ENCODE measurements at places on chromosomes 5 and 9. TPM values are rescaled to one million over a fixed set of nuclear protein-coding genes. Genes with fewer than 3 reads are reported as not detected.

DNA sequence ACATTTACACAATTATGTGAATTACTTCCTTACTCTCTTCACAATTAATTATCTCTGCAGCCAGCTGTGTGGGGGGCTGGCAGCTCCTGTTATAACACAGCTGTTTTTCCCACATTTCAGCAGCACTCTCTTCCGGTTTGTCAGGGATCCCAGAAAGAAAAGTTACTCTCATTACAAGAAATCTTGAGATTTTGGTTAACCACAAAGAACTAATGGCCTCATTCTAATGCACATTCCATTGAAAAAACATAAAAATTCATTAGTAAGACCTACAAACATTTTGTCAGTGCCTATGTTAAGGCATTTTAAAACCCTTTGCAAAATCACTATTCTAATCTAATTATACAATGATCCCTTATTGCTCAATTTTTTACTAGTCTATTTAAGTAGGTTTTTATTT lies 64.1 kb downstream of the PDE4D start:
- DNase-seq = no peak

- no peak for DNase-seq
These were observed 156.4 kb downstream of the EDIL3 start for GRCh38 chr5:84228266-84228665.

DNA sequence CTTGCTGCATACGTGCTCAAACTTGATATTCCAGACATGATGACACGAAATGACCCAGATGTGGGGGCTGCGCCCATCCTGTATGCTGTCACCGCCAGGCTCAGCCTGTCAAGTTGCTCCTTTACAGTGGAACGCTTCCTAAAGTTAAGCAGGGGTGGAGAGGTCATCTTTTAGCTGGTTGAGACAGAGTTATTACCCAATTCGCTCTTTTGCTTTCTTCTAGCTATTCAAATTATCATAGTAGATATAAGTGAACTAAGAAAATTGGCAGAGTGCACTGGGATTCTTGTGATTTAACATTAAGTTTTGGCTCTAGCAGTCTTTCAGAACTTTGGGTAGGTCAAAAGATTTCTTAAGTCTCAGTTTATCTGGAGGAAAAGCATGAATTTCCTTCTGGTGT lies 69.8 kb upstream of the BASP1 start:
- no peak for DNase-seq

DNA sequence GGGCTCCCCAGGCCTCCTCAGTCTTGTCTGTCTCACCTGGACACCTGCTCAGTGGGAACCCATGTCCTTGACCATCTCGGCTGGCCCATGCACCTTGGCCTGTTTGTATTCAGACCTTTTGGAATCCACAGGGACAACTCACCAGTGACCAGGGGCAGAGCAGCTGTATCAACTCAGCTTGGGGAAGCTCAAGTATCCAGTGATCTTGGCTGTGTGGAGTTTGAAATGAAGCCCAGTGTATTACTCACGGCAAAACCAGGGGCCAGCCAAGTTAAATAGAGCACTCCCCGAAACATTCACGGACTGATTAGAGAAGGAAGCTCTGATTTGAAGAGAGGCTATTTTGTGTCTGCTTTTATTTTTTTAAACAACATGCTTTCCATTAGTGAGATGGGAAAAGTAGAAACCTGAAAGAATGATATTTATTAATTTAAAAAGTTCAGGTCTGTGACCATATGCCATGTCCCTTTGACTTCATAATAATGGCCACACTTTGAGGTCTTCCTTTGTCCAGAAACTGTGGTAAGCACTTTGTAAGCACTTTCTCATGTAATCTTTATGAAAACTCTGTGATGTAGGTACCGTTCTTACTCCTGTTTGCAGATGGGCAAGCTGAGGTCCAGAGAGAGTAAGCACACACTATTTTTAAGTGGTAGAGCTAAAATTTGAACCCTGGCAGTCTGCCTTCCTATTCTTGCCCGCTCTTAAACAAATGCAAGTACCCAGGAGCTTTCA lies 656.5 kb downstream of the BNC2 start:
- no peak for DNase-seq

GRCh38 chr9:34272101-34272541 lies 56.9 kb downstream of the KIF24 start:
- DNase-seq = no peak

DNA sequence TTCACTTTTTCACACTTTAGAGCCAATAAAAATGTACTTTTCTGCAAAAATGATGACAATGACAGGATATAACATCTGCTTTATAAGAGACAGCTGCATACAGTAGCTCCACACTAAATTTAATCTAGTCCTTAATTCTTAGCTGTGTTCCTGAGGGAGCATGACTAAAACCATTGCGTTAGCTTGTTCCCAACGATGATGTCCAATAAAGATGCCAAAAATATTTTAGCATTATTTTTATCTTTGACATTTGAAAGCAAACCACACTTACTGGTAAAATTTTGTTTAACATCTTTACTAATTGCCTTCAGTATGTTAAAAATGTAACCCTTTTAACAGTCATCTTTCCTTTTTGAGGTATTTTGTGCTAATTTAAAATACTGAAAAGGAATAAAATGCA lies 382.7 kb downstream of the CHSY3 start:
- no peak for DNase-seq

DNA sequence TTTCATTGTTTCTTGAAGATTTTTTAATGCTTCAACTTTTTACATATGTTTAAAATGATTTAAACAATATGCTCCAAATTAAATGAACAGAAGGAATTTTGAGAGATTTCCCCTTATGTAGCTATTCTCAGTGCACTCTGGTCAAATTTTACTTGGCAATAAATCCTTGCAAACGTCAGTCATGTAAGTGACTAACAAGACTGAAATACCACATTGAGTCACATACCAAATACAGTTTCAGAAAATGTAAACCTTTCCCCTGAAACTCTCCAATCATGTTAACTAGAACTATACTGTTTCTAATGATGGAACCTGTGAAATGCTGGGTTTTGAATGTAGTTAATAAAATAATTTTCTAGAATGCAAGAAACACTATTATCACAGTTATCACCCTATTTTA lies 29.6 kb downstream of the SAR1B start:
- no peak for DNase-seq

- no peak for DNase-seq
These were observed 28.7 kb downstream of the EXOC3 start for GRCh38 chr5:471750-472058.

GRCh38 chr5:86997516-86997915 lies 270.2 kb upstream of the RASA1 start:
- no peak for DNase-seq

DNA sequence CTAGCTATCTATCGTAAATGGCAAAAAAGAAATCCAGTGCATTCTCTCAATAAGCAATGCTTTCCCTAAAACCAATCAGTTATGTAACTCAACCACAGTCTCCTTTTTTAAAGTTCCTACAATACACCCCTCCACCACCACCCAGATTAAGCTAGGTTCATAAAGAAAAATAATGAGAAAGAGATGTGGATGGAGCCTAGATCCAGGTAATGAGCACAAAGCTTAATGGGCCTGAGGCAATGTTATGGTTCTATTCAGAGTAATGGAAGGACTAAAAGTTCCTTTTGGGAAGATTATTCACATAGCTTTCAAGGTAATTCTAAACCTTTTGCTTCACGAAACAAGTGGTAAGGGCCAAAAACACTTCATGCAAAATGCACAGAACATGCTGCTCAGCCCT lies 113.5 kb downstream of the MPDZ start:
- no peak for DNase-seq

DNA sequence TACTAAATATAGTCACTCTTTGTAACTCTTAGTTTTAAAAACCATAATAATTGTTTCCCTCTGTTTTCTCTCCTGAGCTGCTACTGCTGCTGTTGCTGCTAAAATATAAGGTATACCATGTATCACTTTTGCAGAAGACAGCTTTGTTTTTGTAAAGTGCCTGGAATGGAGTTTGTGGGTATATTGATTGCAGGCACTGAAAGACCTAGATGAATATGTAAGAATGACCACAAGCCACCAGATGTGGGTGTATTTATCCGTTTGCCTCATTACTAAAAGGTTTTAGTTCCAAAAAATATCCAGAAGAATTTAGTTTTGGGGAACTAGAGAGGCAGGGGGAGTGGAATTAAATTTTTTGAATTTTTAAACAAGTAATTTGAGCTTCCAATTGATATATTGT lies 151.1 kb upstream of the CDKN2B start:
- DNase-seq = no peak

DNA sequence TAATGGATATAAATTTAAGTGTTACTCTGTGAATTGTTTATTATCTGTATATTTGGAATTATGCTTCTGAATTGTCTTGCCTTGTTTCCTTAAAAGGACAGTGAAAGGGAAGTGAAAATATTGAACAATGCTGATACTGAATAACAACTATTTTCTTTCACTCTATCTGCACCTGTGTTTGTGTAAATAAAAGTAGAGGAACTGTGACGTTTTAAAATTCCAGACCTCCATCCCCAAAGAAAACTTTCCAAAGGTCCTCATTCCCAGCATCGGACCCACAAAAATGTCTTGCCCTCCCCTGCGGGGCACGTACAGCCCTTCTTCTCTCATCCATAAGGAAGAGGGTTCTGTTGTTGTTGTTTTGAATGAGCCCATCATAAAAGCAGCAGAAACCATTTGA lies 100.0 kb downstream of the NLN start:
- DNase-seq = no peak

GRCh38 chr5:10712574-10713366 lies 48.3 kb downstream of the DAP start:
- DNase-seq = no peak

DNA sequence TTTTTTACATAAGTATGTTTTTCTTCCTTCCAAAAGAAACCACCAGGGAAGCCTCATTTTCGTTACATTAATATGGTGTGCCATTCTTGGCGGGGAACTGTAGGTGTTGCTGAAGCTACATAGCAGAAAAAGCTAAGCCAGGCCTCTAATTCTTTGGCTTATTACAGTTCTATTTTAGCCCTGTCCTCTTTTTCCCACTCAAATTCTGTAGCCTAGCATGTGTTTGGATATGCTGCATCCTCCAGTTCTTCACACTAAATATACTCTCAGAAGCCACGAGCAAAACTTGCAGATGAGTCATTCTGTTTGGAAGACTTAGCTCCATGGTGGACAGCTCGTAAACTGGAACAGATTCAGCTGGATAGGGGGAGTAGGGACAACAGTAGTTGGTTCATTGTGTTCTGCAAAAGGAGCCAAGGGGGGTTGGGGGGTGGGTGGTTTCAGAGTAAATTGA lies 369.4 kb downstream of the TMEM161B start:
- no peak for DNase-seq

GRCh38 chr9:94657021-94657725 lies 17.9 kb upstream of the FBP1 start:
- no peak for DNase-seq

DNA sequence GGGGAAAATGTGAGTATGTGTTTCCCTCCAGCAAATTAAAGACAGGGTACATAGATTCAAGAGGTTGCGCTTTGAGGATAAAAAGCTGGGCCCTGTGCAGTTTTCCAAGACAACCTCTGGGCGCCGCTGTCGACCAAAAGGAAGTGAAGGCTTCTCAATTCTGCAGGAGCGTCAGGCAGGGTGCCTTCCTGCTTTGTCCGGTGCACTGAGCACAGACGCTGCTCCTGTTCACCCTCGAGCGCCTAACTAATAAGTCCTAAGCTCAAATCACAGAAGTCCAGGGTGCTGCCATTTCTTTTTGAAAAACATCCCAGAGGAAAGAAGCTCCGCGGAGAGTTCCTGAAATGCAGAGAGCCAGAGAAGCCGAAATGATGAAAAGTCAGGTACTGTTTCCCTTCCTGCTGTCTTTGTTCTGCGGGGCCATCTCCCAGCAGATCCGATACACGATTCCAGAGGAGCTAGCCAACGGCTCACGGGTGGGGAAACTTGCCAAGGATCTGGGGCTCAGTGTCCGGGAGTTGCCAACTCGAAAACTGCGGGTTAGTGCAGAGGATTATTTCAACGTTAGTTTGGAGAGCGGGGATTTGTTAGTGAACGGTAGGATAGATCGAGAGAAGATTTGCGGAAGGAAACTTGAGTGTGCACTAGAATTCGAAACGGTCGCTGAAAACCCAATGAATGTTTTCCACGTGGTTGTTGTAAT lies at the start of gene PCDHGB1:
Gene PCDHGB1 (plus strand): TSS at position 183 of the 703 bp plus-strand sequence. CDS start 162 bp downstream, at position 345.
- no peak for DNase-seq

- no peak for DNase-seq
These were observed 21.1 kb downstream of the HMGXB3 start for GRCh38 chr5:150021491-150022157.

DNA sequence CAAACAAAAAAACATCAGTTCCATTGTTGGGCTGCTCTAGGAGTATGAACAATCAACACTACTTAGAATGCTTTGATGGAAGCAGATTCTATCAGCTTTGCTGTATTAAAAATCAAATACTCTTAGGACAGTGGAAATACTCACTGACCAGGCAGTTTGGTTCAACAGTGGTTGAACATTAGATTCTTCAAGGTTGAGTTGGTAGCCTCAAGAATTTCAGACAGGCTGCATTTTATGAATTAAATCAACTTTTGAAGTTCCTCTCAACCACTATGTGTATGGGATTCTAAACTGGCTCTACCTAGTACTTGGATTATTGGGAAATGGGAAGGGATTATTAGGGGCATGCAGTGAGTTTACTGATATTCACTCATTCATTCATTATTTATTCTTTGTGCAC lies 35.0 kb downstream of the ACTBL2 start:
- no peak for DNase-seq

GRCh38 chr5:117055517-117055916 lies 480.9 kb upstream of the SEMA6A start:
- no peak for DNase-seq

GRCh38 chr5:113212244-113212920 lies 222.4 kb downstream of the TSSK1B start:
- no peak for DNase-seq

DNA sequence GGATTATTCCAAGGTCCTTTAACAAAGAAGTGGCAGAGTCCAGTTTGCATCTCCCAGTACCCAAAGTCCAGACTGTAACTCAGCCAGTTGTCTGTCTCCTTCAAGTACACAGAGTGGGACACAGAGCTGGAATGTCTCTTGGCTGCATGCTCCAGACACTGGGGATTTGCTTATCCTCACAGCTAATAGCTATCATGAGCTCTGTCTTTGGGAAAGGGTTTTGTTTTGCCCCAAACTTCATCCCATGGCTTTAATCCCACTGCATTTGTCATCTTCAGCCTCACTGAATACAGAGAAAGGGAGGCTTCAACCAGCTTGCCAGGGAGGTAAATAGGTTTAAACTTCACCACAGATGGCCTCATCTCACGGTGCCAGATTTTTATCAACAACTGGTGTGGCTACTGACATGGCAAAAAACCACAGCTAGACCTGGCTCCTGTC lies 412.2 kb upstream of the SLC24A2 start:
- no peak for DNase-seq

- no peak for DNase-seq
These were observed 28.2 kb downstream of the COL15A1 start for GRCh38 chr9:98971915-98972223.

SLC1A1 gene
- not detected for total RNA-seq

DMAC1 gene
- 8.6 TPM for total RNA-seq

IFNK gene
- total RNA-seq = not detected

ROPN1L gene
- not detected for total RNA-seq

FBP1 gene
- total RNA-seq = 2.2 TPM

PRELID2 gene
- not detected for total RNA-seq

LCN1 gene
- total RNA-seq = not detected

GZMA gene
- total RNA-seq = 13.4 TPM

Data from CD8-positive, alpha-beta T cell (primary cell).